NCI-H2171 (cell line): ENCODE measurements at places on chromosomes 16 and 17.

DNA sequence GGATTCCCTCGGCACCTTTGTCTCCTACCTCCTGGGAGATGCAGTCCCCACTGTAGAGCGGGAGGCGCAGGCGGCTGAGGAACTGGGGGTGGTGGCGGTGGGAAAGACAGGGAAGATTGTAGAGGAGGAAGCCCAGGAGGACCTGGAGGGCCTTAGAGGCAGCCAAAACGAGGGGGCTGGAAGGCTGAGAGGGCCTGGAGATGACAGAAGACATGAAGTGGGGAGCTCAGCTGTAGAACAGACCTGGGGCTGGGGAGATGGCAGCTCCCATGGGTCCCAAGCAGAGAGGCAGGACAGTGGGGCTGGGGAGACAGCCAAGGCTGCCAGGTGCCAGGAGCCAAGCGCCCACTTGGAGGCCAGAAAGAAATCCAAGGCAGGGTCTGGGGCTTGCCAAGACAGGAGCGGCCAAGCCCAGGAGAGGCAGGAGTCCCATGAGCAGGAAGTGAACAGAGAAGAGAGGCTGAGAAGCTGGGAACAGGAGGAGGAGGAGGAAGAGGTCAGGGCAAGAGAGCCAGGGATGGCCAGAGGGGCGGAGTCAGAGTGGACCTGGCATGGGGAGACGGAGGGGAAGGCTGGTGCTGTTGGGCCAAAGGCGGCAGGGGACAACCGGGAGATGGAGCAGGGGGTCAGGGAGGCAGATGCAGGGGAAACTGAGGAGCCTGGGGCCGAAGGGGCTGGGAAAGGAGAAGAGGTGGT is 803 bp downstream of the APOBR start:
- no peak for DNase-seq

- DNase-seq: no peak
Observed at GRCh38 chr17:44794851-44795413, 35.2 kb downstream of the GJC1 start.

DNA sequence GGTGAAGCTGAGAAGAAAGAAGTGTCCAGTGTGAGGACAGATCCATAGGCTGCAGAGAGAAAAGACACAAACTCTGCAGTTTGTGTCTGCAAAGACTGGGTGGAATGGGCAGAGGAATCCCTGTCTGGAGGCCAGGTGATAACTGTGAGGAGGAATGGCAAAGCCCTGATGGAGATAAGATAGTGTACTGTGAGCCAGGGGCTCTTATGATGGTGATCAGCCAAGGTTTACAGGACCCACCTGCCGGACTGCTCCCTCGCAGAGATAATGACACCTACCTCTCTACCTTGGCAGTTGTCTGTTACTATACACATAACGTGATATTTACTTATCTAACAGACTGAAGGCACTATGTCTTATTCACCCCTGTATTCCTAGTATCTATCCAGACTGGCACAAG is 92.6 kb upstream of the ASIC2 start:
- DNase-seq: no peak

DNA sequence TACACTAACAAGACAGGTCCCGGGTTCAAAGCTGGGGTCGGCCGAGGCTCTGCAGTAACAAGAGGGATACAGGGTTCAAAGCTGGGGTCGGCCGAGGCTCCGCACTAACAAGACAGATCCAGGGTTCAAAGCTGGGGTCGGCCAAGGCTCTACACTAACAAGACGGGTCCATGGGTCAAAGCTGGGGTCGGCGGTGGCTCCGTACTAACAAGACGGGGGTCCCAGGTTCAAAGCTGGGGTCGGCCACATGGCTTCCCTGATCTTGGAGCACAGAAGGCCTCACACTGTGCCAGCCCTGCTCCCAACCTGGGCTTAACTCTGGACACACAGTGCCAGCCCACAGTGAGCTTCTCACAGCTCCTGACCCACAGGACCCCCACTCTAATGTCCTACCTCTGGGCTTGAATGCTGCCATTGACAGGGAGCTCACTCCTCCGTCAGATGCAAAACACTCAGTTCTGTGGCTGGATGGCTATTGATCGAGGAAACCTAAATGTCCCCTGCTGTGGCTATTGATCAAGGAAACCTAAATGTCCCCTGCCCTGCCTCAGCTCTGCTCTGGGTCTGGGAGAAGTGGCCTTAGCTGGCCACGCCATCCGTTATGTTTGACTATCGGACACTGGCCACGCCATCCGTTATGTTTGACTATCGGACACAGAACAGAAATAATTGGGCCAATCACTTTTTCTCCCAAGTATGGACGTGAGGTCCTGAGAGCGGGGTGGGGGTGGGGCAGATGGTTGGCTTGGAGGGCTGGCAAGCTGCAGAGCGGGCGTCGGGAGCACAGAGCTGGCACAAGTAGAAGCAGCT is 54.6 kb upstream of the DOC2B start:
- DNase-seq: no peak

- no peak for DNase-seq
Observed at GRCh38 chr16:66446737-66447136, 19.6 kb downstream of the BEAN1 start.

GRCh38 chr17:47727704-47728036 is 5.4 kb upstream of the TBX21 start:
- DNase-seq: no peak

GRCh38 chr16:86285938-86286921 is 224.1 kb upstream of the FOXF1 start:
- DNase-seq: no peak

- DNase-seq: no peak
Observed at GRCh38 chr16:78633551-78633950, 534.1 kb downstream of the WWOX start.

- no peak for DNase-seq
Observed at GRCh38 chr17:72244956-72245355, 124.1 kb downstream of the SOX9 start.

GRCh38 chr16:24723663-24724062 is 5.8 kb upstream of the TNRC6A start:
- no peak for DNase-seq
